ENCODE measurements at places on chromosomes 6 and 20.
A peak's percentile ranks its signal among the peaks of the same experiment; 100 is the strongest.

GRCh38 chr6:151494235-151494935, 568 bp downstream of the CCDC170 start:
- peak; percentile 19 for DNase-seq

DNA sequence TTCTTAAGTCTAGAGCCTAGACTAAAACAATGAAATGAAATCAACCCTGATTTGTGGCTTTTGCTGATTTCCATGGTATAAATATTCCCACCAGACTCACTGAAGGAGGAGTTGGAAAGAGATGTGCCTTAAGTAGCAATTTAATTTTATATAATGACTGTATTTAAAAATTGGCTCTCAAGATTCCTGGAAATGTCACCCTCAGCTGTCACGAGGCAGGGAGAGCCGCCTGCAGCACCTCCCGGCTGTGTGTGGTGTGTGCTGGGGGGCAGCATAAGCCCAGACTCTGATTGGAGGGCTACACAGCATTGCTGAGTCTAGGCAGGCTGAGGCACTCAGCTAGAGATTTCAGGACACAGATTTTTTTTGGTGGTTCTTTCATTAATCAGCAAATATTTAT, 40.6 kb upstream of the TMEM181 start:
- no peak for DNase-seq

GRCh38 chr6:133502441-133503335, 261.5 kb downstream of the EYA4 start:
- DNase-seq = no peak

DNA sequence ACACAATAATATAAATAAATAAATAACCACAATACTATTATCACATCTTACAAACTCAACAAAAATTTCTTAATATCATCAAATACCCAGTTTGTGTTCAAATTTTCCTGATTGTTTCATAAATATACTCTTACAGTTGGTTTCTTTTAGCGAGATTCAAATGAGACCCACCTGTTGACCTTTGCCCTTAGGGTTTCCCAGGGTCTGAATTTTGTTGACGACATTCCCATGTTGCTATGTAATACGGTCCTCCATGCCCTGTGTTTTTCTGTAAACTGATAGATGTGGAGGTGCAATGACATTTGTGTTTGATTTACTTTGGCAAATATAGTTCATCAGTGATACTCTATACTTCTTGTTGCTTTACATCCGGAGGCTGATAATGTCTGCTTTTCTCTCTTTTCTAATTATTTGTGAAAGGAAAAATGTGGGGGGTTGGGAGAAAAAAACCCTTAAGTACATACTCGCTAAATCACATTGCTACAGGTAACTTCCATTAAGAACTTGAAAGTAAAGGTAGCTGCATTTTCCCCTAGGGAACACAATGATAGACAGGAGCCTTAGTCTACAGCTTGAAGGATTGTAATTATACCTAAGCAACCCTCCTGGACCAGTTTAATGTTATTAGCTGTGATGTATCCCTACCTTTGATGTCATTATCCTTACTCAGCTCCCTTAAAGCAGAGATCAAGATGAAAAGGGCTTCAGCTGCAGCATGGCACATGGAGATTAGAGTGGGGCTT, 6.6 kb downstream of the MOG start:
- DNase-seq = no peak

- DNase-seq = no peak
Observed at GRCh38 chr6:106470316-106470715, 109.8 kb downstream of the CRYBG1 start.

- no peak for DNase-seq
Observed at GRCh38 chr6:62152796-62153195, 133.2 kb downstream of the KHDRBS2 start.

DNA sequence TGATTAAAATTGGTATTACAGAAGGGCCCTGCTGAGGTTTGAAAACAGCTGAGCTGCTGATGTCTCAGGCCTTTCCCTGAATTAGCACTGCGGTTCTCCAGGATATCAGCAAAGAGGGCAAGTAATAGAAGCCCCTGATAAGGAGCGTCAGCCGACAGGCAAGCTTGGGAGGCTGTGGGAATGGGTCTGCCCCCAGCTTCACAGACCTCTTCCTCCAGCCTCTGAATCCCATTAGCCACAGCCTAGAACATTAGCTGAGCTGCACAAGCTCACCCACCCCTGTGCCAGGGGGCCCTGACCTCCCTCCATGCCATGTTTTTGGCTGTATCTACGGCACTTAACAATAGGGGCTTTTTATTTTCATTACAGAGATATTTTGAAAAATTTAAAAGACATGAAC, 59.9 kb downstream of the VAPB start:
- DNase-seq = no peak

GRCh38 chr6:106522562-106523250, 106.6 kb downstream of the RTN4IP1 start:
- DNase-seq = no peak

GRCh38 chr20:50434653-50435396, 75.4 kb upstream of the PTPN1 start:
- no peak for DNase-seq

DNA sequence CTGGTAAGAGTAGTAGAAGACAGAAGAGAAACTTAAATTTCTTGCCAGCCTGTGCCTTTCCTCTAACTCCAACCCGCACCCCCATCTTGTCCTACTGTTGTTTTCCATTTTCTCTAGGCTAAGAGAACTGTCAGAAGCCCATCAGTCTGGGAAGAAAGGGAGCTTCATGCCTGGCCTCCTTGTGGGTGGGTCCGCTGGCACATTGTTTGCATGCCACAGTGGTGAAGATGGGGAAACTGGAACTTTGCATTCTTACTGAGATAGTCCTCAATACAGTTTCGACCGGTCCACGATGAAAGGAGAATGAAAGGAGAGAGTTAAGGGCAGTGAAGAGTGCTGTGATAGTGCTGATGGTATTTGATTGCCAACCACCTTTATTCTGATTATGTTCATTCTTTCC, 103.1 kb downstream of the TCP11 start:
- no peak for DNase-seq

GRCh38 chr20:16514140-16514539, 59.1 kb downstream of the KIF16B start:
- DNase-seq = no peak

GRCh38 chr20:35306931-35307517, 14.8 kb upstream of the FAM83C start:
- peak; percentile 75 for DNase-seq

DNA sequence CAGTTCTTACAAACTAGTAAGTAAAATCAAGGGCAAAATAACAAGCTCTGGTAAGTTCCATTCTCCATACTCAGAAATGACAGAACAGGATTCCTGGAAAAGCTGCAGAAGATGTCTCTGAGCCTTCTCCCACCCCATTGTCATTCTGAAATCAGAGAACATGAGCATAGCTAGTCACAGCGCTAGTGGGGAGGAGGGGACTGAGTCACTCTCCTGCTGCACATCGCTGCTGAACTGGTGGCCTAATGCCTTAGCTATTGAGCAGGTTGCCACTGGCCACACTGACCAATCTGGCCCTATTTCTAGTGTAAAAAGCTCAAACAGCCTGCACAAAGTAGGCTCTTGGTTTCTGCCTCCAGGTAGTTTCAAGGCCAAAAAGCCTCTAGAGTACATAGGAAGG, 26.1 kb upstream of the RIPPLY2 start:
- peak; percentile 11 for DNase-seq

GRCh38 chr6:35370124-35370741, 27.9 kb downstream of the PPARD start:
- peak; percentile 31 for DNase-seq

- DNase-seq = no peak
Observed at GRCh38 chr6:156691018-156691417, 86.2 kb upstream of the ARID1B start.

DNA sequence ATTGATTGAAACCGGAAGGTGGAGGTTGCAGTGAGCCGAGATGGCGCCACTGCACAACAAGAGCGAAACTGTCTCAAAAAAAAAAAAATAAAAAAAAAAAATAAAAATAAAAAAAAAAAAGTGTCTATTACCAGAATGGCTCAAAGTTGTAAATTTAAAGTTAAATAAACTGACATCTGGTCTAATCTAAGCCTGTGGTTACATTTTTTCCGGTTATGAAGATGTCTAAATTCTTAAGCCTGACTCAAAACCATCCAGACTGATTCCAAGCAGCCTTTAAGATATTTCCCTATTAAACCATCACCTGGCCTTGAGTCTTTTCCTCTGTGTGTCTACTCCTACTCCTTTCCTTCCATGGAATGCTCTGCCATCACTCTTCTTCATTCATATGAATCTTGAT, 371.7 kb upstream of the RUNX2 start:
- DNase-seq = no peak

DNA sequence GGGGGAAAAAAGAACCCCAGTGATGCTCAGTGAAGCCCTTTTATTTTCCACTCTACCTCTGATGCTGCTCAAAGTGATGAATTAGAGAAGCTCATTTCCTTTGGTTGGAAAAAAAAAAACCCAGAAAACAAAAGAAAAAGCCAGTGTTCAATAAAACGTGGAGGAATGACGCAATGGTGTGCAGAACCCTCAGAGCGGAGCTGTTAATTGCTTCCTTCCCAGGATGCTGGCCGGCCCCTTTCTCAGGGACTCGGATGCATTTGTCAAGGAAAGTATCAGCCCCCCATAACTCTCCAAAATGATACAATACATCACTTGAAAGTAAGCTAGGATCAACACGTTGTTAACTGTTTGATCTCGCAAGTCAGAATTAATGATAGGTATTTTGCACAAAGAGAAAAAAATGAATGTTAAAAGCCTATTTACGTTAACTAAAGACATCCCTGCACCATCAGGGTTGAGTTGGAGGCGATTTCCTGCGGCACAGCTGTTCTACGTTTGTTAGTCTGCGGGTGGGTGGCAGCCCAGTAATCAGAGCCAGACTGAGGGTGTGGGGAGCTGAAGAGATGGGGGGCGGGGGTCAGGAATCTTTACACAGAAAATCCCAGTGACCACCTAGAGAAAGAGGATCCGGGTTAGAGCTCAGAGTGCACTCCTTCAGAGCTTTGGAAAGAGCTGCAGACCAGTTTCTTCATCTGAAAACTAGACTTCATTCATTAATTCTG, 132.4 kb downstream of the BMP7 start:
- no peak for DNase-seq

GRCh38 chr6:86087954-86088353, 445.3 kb upstream of the SYNCRIP start:
- no peak for DNase-seq

DNA sequence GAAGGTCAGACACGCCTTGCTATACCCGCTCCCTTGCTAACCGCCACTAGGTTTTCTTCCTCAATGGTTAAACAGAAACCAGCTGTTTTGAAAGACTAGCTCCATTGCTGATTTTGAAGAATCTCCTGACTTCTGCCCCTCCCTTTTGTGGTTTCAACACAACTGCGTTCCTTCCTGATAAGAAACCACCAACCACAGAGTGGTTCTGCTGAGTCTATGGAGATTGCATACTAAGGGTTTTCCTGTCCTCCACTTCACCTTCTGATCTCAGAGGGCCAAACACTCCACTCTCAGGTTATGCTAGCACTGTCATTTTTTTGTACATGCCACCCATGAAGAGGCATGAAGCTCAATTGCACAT, 207.9 kb downstream of the MYLK4 start:
- no peak for DNase-seq

- peak; percentile 57 for DNase-seq
Observed at GRCh38 chr6:156427345-156427744, 349.8 kb upstream of the ARID1B start.

GRCh38 chr20:8406391-8406790, 274.3 kb downstream of the PLCB1 start:
- DNase-seq = no peak

DNA sequence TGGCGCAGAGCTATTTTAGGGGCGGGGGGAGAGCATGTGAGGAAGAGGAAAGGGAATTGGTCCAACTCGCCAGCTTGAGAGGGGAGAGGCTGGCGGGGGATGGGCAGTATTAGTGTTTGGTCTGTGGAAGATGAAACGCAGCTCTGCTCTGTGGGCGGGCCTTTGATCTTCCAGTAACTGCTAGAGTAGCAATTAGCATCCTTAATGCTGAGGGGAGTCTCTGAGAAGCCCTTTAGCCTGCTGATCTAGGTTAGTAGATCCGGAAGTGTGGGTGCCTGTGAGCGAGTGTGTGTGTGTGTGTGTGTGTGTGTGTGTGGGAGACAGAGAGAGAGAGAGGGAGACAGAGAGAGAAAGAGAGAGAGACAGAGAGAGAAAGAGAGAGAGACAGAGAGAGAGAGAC, 117.2 kb upstream of the BACH2 start:
- DNase-seq = peak; percentile 26

DNA sequence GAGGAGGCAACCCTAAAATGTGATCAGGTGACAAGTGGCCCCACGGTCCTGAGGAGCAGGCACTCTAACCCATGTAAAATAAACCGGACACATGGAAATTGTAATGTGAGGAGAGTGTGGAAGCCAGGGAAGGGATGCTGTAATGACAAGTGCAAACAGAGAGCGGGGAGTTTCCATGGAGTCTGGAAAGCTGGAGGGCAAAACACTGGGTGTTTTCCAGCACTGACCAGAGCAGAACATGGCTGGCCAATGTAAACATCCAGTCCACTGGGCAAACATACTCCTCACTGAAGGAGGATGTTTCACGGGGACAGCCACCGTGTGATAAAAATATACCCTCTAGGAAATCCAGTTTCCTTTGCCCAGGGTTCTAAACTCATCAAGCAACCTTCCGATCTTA, 219.0 kb upstream of the JARID2 start:
- DNase-seq = no peak

- no peak for DNase-seq
Observed at GRCh38 chr20:6623989-6624388, 143.5 kb upstream of the BMP2 start.

DNA sequence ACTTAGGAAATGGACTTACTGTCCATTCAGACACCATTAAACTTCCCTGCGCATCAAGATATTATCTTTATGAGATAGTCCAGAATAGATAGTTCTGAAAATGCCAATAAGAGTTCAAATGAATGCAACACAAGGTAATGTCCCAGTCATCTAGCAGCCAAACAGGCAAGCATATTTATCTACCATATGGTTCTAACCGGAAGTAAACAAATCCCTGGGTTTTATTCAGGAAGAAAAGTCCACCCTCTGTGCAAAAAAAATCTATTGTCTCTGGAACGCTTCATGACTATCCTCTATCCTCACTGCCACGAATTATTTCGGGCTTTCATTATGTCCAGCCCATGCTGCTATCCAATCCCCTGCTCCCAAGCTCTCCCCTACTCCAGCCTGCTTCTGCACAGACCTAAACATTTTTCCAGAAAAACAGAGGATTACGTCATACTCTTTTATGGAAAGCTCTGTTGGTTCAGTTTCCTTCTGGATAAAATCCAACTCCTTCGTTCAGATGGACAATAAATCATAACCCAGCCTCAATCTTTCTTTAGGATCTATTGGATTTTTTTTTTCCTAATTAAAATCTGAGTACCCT, 11.4 kb downstream of the PPIL6 start:
- DNase-seq = no peak
